ENCODE measurements at places on chromosomes 13 and 19.

DNA sequence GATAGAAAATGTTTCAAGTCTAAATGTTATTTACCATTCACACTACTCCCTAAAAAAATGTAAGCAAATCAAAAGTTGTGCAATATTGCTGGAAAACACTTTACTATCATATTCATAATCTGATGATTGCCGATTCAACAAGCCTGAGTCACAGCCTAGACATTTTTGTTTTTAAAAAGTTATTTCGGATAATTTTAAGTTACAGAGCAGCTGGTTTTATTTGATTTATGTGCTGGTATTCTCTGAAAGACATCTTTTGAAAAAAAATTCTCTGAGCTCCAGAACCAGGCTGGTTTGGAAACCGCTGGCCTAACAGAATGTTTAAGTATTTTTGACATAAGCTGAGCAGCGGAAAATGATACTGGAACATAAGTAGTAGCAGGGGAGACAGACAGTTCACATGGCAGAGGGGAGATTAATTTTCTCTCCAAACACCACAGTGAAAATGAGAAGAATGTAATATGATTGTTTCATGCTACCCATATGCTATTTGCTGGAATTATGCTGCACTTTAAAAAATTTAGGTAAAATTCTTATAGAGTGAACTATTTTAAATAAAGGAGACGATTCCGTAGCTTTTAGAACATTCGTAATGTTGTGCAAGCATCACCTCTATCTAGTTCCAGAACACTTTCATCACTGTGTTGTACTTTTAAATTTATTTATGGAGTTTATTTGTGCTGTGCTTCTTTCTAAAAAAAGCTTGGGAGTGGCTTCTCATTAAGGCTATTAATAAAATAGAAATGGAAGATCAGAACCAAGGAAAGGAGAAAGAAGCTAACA, 36.1 kb downstream of the TBC1D4 start:
- H3K4me3 ChIP-seq, result no peak overlapping the region
- H3K36me3 ChIP-seq, result no peaks in the 10 kb centered on the region
- peaks cover 24% of the 10 kb centered on the region for H3K4me1 ChIP-seq
- H3K27ac ChIP-seq, result peak overlapping the region; percentile 25
- no peaks in the 10 kb centered on the region for H3K27me3 ChIP-seq
- no peak for DNase-seq

DNA sequence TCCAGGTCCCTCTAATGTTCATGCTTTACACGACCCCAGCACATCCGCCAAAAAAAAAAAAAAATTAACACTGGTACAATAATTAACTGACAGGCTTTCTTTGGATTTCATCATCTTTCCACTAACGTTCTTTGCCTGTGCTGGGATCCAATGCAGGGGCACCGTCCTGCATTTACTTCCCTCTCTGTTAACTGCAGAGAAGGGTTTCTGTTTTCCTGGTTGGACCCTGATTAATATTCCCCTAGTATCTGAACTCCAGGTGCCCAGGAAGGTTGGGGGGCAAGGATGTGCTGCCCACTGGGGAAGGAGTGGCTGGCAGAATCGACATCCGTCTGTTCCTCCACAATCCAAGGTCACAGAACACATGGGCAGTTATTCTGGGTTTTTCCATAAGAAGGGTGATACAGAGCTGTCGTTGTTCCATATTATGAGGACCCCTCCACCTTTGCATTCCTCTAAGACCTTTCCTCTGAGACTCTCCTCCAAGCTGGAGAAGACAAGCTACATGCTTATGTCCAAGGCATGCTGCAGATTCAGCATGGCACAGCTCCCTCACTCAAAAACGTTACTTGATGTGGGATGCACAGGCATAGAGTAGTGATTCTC, 4.5 kb upstream of the LAIR1 start:
- no peaks in the 10 kb centered on the region for H3K36me3 ChIP-seq
- no peak overlapping the region for H3K4me3 ChIP-seq
- H3K4me1 ChIP-seq, result no peaks in the 10 kb centered on the region
- no peak for DNase-seq
- H3K27me3 ChIP-seq, result no peaks in the 10 kb centered on the region

- no peak overlapping the region for H3K4me3 ChIP-seq
- H3K27me3 ChIP-seq, result no peaks in the 10 kb centered on the region
- DNase-seq, result no peak
- peaks cover 2% of the 10 kb centered on the region for H3K36me3 ChIP-seq
- H3K27ac ChIP-seq, result no peak overlapping the region
Observed at GRCh38 chr13:113850722-113851479, 13.0 kb downstream of the GAS6 start.

GRCh38 chr19:48737360-48737998, 2.9 kb downstream of the RASIP1 start:
- peaks cover 20% of the 10 kb centered on the region for H3K27me3 ChIP-seq
- H3K4me1 ChIP-seq, result peaks cover 13% of the 10 kb centered on the region
- DNase-seq, result no peak
- no peak overlapping the region for H3K27ac ChIP-seq

DNA sequence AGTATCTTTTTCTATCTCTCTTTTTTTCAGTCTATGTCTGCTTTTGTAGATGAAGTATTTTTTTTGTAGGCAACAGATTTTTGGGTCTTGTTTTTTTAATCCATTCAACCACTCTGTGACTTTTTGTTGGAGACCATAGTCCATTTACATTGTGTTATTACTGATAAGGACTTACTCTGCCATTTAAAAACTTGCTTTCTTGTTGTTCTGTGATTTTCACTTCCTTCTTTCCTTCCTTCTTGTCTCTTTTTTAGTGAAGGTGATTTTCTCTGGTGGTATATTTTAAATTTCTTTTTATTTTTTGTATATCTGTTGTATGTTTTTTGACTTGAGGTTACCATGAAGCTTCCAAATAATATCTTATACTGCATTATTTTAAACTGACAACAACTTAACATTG, 79.5 kb downstream of the COG6 start:
- H3K36me3 ChIP-seq, result no peaks in the 10 kb centered on the region
- H3K4me1 ChIP-seq, result no peaks in the 10 kb centered on the region
- no peaks in the 10 kb centered on the region for H3K27me3 ChIP-seq
- DNase-seq, result no peak
